Daoy (cell line): ENCODE measurements at places on chromosomes 11 and 22. TPM values are rescaled to one million over a fixed set of nuclear protein-coding genes. Genes with fewer than 3 reads are reported as not detected.

TEX54 gene
- total RNA-seq, result not detected in 2 replicates

OR5AN1 gene
- total RNA-seq, result not detected in 2 replicates

RCOR2 gene
- total RNA-seq, result 0.36 and 0.80 TPM in 2 replicates

LARGE2 gene
- total RNA-seq, result 0.92 and 1.0 TPM in 2 replicates

SYT9 gene
- 1.8 and 2.0 TPM in 2 replicates for total RNA-seq

TSPAN32 gene
- not detected in 2 replicates for total RNA-seq
